Activated CD8-positive, alpha-beta memory T cell treated with anti-CD3 and anti-CD28 coated beads for 48 hours (primary cell): ENCODE measurements at places on chromosomes 1 and 21.

GRCh38 chr1:53207726-53208125 is 11.1 kb downstream of the CPT2 start:
- DNase-seq, result no peak

GRCh38 chr1:178418284-178418955 is 78.3 kb downstream of the CLEC20A start:
- DNase-seq, result no peak

DNA sequence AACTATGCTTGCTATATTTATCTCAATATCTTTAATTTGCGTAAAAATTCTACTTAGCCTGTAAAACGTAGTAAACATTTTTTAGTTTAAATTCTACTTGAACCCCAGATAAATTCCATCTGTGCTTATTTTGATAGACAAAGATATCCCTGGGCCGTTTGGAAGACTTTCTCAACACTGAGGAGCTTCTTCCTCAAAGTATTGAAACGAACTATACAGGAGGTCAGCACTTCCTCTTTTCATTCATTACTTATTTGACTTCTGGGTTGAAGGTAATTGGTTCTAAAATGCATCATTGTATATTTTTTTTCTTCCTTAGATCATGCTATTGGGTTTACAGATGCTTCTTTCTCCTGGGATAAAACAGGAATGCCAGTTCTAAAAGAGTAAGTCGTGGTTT is 74.7 kb downstream of the HSPA13 start:
- DNase-seq, result no peak

GRCh38 chr1:236853921-236854604 is 59.0 kb downstream of the MTR start:
- no peak for DNase-seq

- peak; percentile 40 for DNase-seq
These were observed at the start of gene VANGL2 for GRCh38 chr1:160400223-160400645. VANGL2 (plus strand) TSS chr1:160400564; CDS start chr1:160415838, 15,274 bp downstream.

DNA sequence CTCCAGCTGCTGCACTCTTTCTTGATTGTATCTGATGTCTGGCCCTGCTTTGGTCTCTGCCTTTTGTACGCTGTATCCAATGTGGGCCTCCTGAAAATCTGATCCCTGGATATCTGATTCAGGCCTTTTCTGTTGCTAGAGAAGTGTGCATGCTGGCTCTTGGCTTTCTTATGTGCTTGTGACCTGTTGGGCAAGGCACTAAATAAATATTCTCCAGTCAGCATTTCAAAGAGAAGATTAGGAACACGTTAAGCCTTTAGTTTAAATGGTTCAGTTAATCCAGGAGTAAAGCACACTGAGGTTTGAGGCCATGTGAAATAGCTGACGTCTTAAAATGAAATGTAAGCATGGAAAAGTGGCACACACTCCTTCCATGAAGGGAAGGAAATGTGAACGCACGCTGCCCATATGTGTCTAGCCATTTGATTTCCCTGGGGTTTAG is 9.3 kb upstream of the F3 start:
- no peak for DNase-seq

GRCh38 chr1:37949524-37950152 is 2.8 kb upstream of the INPP5B start:
- DNase-seq, result no peak

DNA sequence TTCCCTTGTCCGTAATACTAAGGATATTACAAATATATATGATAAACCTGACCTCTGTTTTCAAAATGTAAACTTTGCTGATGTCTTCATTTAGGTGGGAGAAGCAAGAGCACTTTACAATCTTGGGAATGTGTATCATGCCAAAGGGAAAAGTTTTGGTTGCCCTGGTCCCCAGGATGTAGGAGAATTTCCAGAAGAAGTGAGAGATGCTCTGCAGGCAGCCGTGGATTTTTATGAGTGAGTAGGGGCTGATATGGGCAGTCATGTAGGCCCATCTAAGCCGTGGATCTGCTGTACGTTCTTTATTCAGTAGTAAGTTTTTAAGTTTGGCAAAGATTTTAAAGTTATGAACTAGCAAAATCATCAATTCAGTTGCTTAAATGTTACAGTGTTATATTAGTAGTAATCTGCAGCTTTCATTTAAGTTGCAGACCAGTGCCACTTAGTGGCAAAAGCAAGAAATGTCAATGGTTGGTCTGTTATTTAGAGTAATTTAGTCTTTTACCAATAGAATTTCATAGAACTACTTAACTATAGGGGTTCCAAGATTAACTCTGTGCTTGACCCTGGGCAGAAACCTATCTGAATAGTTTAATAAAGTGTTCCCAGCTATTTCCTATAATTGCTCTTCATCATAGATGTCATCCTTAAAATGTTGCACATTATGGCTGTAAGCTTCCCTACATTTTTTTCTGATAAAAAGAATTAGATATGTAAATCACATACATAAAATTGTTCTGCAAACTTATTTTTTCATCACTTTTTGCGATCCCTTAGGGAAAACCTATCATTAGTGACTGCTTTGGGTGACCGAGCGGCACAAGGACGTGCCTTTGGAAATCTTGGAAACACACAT is 21.3 kb downstream of the GPSM2 start:
- DNase-seq, result no peak

GRCh38 chr1:230204842-230205241 is 137.8 kb downstream of the GALNT2 start:
- no peak for DNase-seq

DNA sequence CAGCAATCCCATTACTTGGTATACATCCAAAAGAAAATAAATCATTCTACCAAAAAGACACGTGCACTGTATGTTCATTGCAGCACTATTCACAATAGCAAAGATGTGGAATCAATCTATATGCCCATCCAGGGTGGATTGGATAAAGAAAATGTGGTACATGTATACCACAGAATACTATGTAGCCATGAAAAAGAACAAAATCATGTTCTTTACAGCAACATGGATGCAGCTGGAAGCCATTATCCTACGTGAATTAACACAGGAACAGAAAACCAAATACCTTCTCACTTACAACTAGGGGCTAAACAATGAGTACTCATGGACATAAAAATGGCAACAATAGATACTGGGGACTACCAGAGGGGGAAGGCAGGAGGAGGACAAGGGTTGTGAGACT is 147.3 kb downstream of the TIAM1 start:
- DNase-seq, result no peak

DNA sequence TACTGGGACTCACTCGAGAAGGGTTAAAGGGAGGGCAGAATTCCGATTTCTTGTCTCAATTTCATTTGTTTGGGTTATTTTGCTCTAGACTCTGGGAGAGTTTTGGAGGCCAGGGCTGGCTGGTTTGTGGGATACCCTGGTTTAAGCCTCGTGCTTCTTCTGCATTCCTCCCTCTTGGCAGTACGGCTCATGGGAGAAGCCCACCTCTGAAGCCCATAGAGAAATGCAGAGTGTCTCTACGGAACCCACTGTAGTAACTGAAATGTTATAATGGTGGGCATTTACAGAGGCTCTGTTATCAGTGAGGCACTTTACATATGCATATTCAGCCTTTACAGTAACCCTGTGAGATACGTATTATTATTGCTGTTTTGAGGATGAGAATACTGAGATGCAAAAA is 43.9 kb downstream of the ROR1 start:
- DNase-seq, result no peak

- no peak for DNase-seq
These were observed 69.0 kb upstream of the NEK7 start for GRCh38 chr1:198087831-198088230.

GRCh38 chr1:241934201-241934848 is 23.2 kb upstream of the BECN2 start:
- no peak for DNase-seq

DNA sequence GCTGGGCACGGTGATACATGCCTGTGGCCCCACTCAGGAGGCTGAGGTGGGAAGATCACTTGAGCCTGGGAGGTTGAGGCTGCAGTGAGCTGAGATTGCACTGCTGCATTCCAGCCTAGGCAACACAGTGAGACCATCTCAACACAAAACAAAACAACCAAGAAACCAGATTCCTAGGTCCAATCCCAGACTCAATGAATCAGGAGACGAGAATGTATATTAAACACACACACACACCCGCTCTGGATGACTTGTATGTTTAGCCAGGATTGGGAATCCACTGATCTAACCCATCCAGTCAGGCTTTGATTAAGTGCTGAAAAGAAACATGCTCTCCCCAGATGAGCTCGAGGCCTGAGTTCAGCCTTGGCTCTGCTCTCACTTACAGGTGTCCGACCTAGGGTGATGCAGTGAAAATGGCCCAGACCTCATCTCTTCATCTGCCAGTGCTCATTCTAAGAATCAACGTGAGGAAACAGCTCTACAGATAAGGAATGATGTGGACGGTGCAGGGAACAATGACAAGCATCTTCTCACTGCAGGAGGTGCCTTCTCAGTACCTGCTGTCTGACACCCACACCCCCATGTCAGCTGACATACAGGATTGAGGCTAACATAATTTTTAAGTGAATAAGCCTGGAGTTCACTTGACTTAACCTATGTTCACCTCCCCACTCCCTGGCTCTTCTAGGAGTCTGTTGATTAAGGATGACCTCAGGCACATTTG is 15.3 kb upstream of the SRSF4 start:
- no peak for DNase-seq

DNA sequence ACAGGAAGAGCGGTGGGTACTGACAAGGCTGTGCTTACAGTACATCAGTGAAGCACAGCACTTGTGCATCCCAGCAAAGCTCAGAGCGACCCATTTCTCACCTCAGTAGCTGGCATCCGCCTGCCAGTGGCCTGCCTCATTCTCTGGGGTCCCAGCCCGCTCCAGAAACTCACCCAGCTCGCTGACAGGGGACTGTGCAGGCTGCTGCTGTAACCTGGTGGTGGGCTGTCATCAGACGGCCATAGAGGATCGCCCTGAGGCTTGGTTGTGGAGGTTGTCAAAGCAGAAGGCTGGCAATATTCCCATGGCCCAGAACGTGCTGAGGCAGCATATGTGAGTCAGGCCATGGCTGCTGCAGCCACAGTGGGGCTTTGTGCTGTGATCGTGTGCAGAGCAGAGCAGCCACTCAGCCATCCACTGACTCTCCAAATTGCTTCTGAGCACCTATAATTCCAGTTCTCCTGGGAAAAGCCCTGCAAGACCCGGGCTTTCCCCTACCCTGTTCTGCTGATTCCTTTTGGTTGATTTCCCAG is 13.6 kb upstream of the GPR137B start:
- no peak for DNase-seq

- DNase-seq, result no peak
These were observed 72.4 kb downstream of the CASZ1 start for GRCh38 chr1:10724052-10724494.

- DNase-seq, result no peak
These were observed 532 bp downstream of the CSF1 start for GRCh38 chr1:109910963-109911798.

DNA sequence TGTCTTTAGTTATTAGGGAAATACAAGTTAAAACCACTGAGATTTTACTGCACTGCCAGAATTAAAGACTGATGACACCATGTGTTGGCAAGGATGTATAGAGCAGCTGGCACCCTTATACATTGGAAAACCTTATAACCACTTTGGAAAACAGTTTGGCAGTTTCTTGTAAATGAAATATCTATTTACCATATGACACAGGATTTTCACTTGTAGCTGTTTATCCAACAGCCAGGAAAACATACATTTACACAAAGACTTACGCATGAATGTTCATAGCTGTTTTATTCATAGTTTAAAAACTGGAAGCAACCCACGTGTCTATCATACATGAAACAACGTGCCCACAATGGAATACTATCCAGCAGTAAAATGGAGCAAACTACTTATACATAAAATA is 45.3 kb downstream of the PRRC2C start:
- no peak for DNase-seq

DNA sequence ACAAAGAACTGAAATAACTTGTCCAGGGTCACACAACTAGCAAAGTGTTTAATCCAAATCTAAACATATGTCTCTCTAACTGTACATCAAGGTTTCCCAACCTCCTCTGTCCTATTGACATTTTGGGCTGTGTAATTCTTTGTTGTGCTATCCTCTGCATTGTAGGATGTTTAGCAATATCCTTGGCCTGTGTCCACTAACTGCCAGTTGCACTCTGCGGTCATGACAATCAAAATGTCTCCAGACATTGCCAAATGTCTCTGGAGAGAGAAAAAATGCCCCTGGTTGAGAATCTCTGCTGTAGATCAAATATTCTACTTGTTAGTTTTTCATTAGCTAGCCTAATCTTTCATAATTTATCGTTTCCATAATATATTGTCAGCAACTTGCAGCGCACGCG is 353.4 kb upstream of the NEGR1 start:
- no peak for DNase-seq

- no peak for DNase-seq
These were observed 9.4 kb upstream of the LMNA start for GRCh38 chr1:156104861-156105832.

DNA sequence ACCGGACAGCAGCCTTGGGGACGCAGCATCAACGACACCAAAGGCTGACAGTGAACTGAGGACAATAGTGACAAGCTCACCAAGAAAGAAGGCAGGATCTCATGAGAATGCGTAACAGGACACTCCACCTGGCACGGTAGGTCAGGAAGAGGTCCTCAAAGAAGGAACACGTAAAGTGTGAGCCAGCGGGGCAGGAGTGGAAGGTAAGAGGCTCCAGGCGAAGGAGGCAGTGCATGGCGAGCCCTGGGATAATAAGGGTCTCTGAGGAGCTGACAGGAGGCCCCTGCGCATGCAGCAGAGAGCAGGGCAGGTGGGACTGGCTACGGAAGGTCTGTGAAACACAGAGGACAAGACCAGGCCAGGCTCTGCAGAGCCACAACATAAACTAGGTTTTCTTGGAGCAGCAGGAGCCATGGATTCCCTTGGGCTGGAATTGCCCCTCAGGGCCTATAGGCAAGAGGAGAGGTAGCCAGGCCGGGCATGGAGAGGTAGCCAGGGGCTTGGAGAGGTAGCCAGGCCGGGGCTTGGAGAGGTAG is 8.2 kb downstream of the LSS start:
- DNase-seq, result no peak

GRCh38 chr1:73886716-73887115 is 311.3 kb downstream of the LRRIQ3 start:
- DNase-seq, result no peak

DNA sequence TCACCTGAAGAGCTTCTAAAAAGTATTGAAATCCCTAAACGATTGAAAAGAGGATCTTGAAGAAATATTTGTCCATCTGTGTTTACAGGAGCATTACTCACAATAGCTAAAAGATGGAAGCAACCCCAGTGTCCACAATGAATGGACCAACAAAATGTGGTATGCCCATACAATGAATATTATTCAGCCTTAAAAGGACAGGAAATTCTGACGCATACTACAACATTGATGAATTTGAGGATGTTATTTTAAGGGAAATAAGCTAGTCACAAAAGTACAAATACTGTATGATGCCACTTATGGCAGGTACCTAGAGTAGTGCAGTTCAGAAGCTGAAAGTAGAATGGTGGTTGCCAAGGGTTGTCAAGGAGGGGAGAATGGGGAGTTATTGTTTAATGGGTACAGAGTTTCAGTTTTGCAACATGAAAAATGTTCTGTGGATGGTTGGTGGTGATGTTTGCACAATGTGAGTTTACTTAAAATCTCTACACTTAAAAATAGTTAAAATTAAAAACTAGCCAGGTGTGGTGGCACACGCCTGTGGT is 37.1 kb upstream of the GADD45A start:
- no peak for DNase-seq
